Caki2 (cell line): ENCODE measurements at places on chromosomes 13 and 19. TPM values are rescaled to one million over a fixed set of nuclear protein-coding genes. Genes with fewer than 3 reads are reported as not detected.

GRCh38 chr13:38415233-38415632 is 65.6 kb downstream of the UFM1 start:
- no peak for DNase-seq

DNA sequence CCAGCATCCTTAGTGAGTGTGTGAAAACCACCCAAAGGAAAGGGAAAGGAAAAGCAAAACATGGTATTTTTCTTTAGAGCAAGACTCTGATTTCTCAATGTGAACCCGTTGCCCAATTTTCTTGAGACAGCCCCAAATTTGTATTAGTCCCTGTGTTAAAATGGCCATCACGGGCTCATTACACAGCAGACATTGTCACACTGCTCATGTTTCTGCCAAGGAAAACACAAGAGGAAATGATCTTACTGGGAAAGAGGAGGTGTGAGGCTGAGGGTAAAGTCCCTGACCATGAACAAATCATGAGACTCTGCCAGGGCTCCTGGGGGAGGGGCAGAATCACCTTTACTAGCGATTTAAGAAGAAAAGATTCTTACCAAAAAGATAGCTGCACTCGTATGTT is 54.4 kb downstream of the FAM124A start:
- no peak for DNase-seq

GRCh38 chr19:45508417-45508860 is 1.2 kb downstream of the VASP start:
- DNase-seq: peak; percentile 44

GRCh38 chr13:108365255-108365654 is 95.7 kb downstream of the TNFSF13B start:
- DNase-seq: no peak

GRCh38 chr13:78978381-78978998 is 319.5 kb upstream of the OBI1 start:
- DNase-seq: peak; percentile 22

GRCh38 chr13:94583926-94584325 is 12.0 kb downstream of the TGDS start:
- DNase-seq: no peak

- DNase-seq: peak; percentile 95
Measured at GRCh38 chr19:48660852-48661710, 11.7 kb downstream of the NTN5 start.

- no peak for DNase-seq
Measured at GRCh38 chr19:33379151-33379829, 5.8 kb downstream of the CEBPG start.

The PSG6 gene
- total RNA-seq: not detected in 2 replicates

The C13orf46 gene
- not detected in 2 replicates for total RNA-seq

The TUBA3C gene
- not detected in 2 replicates for total RNA-seq

The C19orf85 gene
- not detected in 2 replicates for total RNA-seq

The PTPRS gene
- total RNA-seq: 181 and 195 TPM in 2 replicates

The ERCC5 gene
- total RNA-seq: 16.2 and 21.9 TPM in 2 replicates

The PNMA8B gene
- total RNA-seq: not detected in 2 replicates
